T-helper 1 cell (primary cell): ENCODE measurements at places on chromosomes 16 and 17.
A peak's percentile ranks its signal among the peaks of the same experiment; 100 is the strongest.

GRCh38 chr16:87327798-87328495 is 10.8 kb upstream of the C16orf95 start:
- no peak for DNase-seq

DNA sequence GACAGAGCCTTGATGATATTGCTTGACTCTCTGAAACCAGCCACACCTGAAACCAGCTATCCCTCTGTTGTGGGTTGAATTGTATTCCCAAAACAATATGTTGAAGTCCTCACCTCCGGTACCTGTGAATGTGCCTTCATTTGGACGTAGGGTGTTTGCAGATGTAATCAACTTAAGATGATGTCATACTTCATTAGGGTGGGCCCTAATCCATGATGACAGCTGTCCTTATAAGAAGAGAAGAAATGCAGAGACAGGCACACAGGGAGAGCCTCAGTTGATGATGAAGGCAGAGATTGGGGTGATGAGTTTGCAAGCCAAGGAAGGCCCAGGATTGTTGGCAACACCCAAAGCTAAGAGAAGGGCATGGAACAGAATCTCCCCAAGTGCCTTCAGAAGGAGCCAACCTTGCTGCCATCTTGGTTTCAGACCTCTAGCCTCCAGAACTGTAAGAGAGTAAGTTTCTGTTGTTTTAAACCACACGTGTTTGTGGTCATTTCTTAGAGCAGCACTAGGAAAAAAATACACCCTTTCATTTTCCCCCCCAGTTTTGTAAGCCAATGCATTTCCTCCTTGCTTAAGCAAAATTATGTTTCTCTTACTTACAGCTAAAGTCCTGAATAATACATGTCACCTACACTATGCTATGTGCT is 29.4 kb upstream of the MYH10 start:
- no peak for DNase-seq

DNA sequence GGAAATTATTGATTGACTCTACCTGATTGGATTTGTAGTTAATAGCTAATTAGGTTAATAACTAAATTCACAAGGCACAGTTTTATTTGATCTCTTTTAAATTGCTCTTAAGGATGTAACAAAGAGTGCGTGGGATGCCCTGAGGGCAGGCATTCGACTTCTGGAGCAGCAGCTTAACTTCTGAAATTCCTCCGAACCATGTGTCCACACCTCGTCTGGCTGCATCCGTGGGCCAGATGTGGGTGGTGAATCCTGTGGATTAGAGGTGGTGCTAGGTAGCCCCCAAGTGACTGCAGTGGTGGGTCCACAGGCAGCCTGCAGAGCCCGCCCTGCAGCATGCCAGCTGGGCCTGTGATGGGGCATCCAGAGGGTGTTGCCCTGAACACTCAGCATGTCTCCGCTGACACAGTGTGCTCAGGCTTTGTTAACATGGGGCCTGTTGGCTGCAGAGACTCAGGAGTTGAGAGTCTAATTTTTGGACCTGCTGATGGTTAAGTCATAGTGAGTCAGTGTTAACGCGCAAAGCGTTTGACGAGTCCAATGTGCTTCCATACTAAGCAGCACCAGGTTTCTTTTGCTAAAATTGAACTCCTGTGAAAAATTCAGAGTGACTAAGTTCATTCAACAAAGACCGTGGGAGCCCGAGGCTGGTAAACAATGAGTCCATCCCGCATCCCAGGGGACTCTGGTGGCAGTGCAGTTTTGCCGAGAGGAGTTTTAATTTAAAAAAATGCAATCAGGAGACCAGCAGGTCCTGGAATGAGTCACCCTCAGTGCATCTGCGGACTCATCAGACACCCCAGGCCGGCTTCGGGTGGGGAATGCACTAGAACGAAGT is 3.8 kb upstream of the NPB start:
- DNase-seq = no peak

DNA sequence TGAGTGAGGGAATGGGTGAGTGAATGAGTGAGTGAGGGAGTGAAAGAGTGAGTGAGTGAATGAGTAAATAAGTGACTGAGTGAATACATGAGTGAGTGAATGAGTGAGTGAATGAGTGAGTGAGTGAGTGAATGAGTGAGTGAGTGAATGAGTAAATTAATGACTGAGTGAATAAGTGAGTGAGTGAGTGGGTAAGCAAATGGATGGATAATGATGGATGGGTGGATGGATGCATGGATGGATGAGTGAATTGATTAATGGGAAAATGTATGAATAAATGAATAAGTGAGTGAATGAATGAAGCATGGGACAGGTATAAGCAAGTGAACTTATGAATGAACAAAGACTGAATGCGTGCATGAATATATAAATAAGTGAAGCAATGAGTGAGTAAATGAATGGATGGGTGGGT is 25.4 kb downstream of the TMEM114 start:
- DNase-seq = no peak

DNA sequence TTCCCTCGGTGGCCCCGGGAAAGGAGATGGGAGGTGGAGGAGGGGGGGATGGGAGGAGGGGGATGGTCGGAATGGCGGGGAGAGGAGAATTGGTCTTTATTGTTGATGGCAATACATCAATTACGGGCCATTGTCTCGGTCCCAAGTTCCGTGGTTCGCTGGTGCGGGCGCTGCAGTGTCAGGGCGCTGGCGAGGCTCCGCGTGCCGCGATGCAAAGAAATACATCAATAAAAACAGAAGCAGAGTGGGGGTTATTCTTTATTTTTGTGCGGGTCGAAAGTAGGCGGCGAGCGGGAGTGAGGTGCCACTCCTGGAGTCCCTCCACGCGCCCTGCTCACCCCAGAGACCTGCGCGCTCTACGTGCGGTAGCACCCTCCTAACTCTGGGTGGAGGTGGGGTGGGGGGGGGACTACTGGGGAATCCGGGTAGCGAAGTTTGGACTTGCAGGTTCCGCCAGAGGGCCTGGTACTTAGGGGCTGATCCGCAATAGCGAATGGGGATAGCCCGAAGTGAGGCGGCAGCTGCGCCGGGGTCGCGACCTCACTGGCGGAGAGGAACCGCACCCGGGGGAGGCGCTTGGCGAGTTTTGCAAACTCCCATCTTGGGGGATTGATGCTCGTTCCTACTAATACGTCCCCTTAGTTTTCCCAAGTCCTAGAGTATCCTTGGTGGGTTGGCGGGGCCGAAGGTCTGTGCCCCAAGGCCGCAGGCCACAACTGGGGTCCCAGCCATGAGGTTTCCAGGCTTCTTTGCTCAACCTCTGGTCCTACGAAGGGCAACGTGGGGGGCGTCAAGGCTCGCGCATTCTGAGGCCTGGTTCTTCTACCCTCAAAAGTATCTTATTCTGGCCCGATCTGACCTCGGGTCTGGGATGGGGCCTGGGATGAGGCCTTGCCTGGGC is 3.5 kb upstream of the SALL1 start:
- DNase-seq = no peak

GRCh38 chr17:27488231-27488630 is 32.0 kb downstream of the KSR1 start:
- DNase-seq = no peak

GRCh38 chr17:27602721-27603420 is 28.1 kb upstream of the LGALS9 start:
- peak; percentile 54 for DNase-seq

DNA sequence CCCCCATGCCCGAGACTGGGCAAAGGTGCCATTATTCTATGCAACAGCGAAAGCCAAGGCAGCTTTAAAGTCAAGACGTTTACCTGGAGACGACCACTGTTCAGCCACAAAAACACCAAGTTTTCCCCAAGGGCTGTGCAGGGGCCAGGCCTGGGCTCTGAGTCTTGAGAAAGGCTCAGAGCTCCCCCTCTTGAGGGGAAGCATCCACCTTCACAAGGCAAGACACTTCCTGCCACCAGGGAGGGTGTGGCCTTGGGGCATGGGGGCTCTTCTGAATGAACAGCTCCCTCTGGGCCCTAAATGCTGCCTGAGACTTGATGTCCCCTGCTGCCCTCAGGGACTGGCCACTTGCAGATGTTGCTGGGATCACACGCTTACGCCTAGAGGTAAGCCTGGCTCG is 26.5 kb downstream of the PDIA2 start:
- DNase-seq = no peak

GRCh38 chr17:41580687-41581365 is 5.9 kb downstream of the KRT14 start:
- DNase-seq = no peak

GRCh38 chr17:41977991-41978390 is 11.4 kb downstream of the CNP start:
- no peak for DNase-seq

GRCh38 chr17:76515274-76515949 is 14.2 kb upstream of the RHBDF2 start:
- DNase-seq = peak; percentile 66

DNA sequence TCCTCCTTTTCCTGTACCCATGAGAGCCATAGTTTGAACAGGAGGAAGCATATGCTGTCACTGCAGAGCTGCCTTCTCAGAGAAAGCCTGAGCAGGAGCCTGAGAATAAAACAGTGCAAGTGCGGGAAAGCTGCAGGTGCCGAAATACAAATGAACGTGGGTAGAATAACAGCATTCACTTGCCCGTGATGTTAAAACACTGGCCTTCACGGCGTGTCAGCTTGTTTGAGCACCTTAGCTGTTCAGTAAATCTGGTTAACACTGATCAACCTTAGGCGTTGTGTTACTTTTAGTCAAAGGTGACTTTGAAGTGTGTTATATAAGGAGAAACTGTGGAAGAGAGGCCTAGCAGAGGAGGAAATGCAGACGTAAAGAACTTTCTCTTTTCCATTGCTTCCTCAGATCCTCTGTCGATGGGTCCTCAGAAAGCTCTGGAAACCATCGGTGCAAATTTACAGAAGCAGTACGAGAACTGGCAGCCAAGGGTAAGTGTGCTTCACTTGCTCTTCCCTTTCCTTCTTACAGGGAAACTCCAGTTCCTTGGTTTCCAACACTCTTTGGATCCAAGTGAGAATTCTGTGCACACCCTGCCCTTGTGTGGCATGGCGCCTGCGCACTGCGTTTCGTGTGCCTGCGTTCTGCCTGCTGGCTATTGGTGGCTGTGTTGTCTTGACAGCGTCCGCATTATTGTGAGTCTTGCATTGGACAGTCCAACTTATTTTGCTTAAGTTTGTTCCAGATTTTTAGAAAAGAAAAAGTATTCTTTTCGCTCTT is 98.9 kb downstream of the RPTOR start:
- no peak for DNase-seq

GRCh38 chr17:36920032-36921005 is 17.0 kb upstream of the LHX1 start:
- no peak for DNase-seq

GRCh38 chr17:79741751-79742588 is 11.2 kb downstream of the ENPP7 start:
- peak; percentile 61 for DNase-seq

DNA sequence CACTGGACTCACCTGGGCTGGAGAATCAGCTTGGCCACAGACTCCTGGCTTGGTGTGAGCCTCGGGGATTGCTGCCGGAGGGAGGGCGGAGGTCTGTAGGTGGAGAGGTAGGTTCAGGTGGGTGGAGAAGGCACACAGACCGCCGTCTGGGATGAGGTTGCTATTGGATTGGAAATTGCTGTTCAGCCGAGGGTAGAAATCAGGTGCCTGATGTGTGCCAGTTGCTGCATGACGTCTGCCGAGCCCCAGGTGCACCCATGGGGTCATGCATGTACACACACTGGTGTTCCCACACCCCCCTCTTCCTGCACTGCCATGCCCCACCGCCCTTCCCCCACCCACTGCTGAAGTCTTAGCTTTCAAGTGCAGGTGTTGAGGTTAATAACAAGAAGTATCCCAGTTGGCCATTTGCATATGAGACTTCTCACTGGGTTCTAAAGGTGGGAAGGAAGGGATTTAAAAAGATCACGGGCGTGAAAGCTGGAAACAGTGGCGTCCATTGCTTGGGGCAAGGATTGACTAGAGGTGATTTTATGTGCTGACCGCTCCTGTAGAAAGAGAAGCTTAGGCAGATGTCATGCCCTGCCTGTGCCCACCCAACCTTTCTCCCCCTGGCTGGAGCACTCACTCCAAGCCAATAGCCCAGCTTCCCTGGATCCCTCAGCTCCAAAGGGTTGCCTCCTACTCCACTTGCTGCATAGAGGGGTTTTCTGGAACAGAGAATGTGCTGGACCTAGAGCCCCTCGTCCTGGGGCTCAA is 193.6 kb downstream of the CCDC182 start:
- no peak for DNase-seq

DNA sequence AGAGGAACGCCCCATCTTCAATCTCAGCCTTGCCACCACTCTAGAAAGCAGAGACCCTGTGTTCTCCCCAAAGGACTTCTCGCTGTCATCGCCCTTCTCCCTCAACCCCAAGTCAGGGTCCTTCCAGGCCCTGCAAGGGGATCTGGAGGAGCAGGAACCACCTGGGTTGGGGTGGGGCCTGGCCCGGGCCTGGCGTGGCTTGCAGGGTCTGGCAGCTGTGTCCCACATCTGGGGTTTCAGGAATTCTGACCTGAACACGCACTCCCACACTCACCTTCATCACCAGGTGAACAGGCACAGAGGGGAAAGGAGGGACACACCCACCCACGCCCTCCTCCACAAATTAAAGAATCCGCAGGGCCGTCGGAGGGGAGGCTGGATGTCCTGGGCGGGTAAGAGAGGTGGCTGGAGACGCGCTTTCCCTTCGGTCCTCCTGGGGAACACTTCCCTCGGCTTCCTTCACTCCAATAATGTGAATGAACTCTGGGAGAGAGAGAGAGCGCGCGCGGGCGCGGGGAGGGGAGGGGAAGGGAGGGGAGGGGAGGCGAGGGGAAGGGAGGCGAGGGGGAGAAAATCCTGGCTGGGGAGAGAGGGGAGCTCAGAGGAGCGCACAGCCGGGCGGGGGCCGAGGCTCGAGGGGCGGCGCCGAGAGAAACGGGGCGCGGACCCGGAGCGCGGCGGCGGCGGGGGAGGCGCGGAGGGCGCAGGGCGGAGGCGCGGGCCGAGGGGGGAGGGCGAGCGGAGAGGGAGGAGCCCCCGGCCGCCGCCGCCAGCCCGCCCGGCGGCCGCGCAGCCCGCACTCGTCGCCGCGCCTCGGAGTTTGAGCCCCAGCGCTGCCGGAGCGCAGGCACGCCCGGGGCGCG is at the start of gene CACNG4:
CACNG4 (plus strand) TSS at position 799 of the 863 bp plus-strand sequence. CDS start 205 bp downstream, outside the sequence.
- DNase-seq = no peak

DNA sequence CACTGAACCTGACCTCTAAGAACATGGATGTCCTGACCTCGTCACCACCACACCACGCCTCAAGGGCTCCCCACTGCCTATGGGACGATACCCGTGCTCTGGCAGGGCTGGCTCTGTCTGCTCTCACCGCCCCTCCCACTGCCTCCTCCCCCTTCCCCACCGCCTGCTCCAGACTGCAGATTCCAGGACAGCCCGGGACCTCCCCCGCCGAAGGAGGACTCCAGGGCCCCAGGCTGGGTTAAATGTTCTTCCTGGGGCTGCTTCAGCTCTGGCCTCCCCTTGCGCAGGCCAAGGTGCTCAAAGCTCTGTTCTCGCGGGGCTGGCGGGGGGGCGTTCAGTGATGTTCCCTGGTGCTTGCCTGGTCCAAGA is 3.1 kb downstream of the NPW start:
- no peak for DNase-seq

- no peak for DNase-seq
These were observed 6.7 kb upstream of the RPL13 start for GRCh38 chr16:89553733-89554132.

- no peak for DNase-seq
These were observed 20.5 kb downstream of the ZNF385C start for GRCh38 chr17:42077755-42078154.

- no peak for DNase-seq
These were observed 88.4 kb downstream of the PLXDC1 start for GRCh38 chr17:39062846-39063680.

GRCh38 chr16:87395181-87395842 is 3.2 kb downstream of the MAP1LC3B start:
- no peak for DNase-seq
